ENCODE measurements at places on chromosomes 5 and 9.

GRCh38 chr9:38298503-38298902 lies 94.0 kb upstream of the ALDH1B1 start:
- DNase-seq: no peak

GRCh38 chr5:67960939-67961338 lies 254.6 kb upstream of the PIK3R1 start:
- DNase-seq: no peak

GRCh38 chr5:124453221-124454051 lies 293.0 kb downstream of the ZNF608 start:
- no peak for DNase-seq

GRCh38 chr9:118533101-118533500 lies 828.9 kb downstream of the TLR4 start:
- no peak for DNase-seq

DNA sequence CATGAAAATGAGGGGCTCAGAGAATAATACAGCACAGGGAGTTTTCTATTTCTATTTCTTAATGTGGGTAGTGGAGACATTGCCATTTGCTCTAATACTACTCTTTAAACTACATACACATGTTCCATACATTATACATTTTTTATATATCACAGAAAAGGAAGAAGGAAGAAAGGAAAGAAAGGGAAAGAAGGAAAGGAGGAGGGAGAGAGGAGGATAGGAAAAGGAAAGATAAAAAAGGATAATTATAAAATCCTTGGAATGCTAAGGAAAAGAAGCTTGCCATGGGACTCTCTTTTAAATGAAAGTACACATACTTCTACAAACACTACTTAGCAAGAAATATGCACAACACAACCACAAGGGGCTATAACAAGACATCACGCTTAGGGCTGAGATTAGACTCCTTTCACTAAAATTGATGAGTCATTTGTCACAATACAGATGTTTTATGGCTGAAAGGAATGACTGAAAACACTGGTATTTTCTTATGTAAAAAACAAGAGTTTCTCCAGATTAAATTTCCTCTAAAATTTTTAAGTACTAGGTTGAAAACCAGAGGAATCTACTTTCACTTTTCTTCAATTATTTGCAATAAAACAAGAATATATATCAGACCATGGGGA lies 219.8 kb downstream of the ARL15 start:
- DNase-seq: no peak

DNA sequence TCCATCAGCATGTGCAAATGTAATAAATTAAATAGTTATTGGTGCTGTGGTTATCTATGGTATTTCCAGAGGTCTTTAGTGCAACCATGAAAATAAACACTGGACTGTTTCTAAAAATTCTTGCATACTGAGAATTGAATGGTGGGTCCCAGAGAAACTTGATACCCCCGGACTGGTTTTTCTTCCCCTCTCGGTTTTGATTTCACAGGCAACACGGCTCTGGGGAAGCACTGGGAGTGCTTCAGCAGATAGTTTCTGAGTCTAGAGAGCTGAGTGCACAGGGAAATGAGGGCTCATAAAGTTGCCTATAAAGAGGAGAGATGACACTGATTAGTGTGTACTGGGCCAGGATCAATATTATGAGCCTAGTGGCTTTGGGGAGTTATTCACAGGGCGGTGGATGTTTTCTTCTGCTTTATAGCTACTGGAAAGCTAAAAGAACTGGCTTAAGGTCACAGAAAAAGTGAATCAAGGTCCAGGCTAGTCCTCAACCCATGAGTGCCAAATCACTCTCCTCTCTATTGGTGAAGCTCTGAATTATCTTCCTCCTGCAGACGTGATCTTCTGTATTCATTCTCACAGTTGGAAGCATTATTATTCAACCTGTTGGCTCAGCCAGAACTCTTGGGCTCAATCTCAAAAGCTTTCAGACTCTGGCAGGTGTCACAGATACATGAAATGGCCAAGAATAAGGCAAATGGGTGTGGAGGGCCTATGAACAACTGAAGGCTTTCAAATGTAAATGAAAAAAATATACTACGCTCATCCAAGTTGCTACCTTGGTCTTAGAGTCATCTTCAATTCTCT lies 170.2 kb upstream of the HMHB1 start:
- DNase-seq: no peak

- DNase-seq: no peak
These were observed 29.9 kb downstream of the JADE2 start for GRCh38 chr5:134555223-134555889.

DNA sequence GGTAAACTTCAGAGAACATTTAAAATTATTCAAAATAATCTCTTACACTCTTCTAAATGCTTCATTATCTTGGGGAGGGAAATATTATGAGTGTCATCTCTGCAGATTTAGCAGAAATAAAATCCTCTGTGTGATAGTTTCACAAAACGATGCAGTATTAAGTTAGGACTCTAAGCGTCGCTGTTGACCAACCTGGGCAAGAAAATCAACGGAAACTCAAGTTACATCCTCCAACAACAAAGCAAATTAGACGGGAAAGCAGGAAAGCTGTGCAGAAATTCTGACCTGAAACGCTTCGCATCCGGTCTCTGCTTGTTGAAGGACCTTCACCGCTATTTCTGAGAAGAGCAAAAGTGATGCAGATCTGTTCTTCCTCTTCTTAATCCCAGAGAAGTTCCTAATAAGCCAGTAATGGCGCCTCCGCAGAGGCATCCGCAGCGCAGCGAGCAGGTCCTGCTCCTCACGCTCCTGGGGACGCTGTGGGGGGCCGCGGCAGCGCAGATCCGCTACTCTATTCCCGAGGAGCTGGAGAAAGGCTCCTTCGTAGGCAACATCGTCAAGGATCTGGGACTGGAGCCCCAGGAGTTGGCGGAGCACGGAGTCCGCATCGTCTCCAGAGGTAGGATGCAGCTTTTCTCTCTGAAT lies at the start of gene PCDHGA6:
Gene PCDHGA6 (plus strand): TSS at position 219 of the 645 bp plus-strand sequence. CDS start 193 bp downstream, at position 412.
- DNase-seq: no peak

GRCh38 chr9:135214706-135215105 lies 127.2 kb downstream of the OLFM1 start:
- DNase-seq: no peak

DNA sequence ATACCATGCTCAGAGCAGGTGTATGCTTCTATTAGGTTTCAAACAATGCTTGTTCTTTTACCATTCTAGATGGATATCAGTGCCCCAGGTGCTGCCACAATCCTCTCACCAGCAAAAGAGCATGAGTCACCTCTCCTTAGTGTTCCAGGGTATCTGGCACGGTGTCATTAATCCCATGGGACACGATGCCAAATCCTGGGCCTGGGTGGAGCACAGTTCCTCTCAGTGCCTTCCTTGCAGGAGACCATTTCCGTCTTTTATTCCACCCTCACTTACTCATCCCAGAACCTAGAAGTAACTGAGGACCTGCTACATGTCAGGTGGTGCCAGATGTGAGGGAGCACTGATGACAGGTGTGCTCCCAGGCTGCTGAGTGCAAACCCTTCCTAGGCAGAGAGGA lies 1.3 kb upstream of the OR13J1 start:
- no peak for DNase-seq

- no peak for DNase-seq
These were observed 456.0 kb upstream of the MEF2C start for GRCh38 chr5:89338935-89339334.

DNA sequence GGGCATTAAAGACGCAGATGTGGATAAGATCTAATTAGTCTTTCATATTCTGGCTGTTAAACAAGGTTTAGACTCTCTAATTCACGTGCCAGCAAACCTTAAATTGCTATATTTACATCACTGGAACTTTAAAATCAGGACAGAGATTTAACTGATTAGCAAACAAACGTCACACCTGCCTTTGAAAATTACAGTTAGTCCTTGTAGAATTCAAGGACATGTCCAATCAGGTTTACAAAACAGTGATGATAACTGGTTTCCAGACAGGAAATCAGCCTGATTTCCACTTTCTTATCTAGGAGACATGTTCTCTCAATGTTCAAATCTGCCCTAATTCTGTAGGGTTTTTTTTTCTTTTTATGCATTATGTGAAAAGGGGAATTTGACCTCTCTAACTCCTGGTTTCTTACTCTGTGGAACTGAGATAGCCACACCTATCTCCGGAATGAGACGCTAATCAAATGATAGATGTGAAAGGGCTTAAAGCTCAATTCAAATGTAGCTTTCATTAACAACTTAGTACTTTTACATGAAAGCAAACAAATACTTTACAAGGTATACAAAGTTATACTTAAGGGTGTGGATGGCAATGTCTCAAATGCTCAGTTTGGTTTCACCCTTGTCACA lies 26.5 kb downstream of the SPINK5 start:
- DNase-seq: no peak

- DNase-seq: no peak
These were observed 30.7 kb upstream of the MYOT start for GRCh38 chr5:137836997-137837396.

- no peak for DNase-seq
These were observed 2.5 kb downstream of the SREK1IP1 start for GRCh38 chr5:64765804-64766504.

DNA sequence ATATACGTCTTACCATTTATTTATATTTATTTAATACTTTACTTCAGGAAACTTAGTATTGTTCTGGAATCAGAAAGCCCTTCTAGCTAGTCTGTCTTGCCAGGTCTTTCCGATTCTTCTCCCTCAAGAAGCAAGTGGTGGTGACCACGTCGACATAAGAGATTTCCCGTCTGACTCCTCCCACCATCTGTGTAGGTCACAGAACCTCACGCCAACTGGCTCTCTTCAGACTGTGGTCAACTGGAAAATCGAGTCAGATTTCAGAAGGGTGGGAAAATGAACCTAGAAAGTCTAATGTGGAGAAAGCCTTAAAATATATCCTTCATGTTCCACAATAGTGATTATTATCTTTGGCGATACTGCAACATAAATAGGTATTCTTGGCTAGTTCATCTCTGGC lies 17.3 kb downstream of the THBS4 start:
- no peak for DNase-seq

Data from right lung (tissue), 10 donors.